Suprapubic skin (tissue), 4 donors: ENCODE measurements at places on chromosomes 4 and X.
A peak's percentile ranks its signal among the peaks of the same experiment; 100 is the strongest.

DNA sequence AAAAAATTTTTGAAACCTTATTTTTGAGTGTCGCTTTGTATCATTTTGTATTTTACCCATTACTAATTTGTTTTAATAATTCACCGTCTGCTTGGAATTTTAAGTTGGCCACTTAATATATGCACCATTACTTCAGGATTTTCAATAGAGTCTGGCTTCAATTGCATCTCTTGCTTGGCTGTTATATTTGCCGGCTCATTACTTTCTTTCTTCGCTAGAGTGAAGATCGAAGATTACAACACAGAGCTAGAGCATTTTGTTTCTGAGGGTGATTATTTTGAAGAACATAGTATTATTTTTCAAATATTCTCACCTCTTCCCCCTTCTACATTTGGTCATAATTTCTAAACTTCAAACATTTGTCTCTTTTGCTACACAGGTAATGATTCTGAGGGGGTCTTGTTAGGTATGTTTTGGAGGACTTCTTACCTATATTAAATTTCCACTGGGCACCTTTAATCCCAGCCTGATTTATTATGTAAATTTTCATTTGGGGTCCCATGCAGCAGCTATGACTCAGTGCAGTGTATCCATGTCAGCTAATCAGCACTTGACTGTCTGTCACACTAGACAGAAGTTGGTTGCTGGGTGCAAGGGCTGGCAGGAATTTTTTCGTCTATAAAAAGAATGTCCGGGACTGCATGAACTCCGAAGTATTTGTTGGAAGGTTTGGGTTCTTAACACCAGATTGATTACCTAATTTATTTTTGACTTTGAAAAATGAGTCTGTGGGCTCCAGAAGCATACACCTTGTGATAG is 18.6 kb downstream of the TBC1D1 start:
- DNase-seq, result no peak

DNA sequence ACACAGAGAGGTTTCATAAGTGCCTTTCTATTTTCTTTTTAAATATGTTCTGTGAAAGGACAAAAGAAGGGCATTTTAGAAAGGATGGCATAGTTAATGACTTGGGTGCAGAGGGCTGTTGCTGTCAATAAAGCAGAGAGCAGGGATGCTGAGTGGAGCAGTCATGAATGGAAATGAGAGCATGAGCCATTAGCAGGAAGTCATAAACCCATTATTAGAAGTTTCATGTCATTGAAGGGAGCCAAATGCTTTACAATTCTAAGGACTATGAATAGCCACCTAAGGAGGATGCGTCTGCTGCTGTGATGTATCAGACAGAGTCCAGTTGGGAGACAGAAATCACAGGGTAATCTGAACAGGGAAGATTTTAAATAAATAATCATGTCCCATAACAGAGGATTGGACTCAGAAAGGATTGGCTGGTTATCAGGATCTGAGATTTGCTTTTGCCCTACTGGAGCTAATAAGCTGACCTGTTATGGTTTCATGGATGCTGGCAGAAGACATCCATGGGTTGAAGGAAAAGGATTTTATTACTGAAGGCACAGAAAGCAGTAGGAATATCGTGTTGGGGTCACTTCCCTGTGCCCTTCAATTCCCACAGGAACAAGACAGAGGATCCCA is 47.5 kb upstream of the WDR19 start:
- no peak for DNase-seq

DNA sequence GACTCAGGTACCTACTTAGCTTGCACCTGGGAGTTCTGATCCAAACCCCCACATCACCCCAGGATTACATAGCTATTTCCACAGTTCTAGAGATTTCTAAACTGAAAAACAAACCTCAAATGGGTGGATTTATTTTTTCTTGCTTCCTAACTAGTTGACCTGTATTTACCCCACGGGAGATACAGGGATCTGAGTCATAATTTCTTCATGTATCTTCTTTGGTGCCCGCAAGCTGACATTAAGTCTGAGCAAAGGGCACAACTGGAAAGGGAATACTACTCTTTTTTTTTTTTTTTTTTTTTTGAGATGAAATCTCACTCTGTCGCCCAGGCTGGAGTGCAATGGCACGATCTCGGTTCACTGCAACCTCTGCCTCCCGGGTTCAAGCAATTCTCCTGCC is 10.0 kb upstream of the ELOVL6 start:
- DNase-seq, result no peak

- no peak for DNase-seq
Measured at GRCh38 chr4:107423677-107424405, 296.2 kb downstream of the PAPSS1 start.

DNA sequence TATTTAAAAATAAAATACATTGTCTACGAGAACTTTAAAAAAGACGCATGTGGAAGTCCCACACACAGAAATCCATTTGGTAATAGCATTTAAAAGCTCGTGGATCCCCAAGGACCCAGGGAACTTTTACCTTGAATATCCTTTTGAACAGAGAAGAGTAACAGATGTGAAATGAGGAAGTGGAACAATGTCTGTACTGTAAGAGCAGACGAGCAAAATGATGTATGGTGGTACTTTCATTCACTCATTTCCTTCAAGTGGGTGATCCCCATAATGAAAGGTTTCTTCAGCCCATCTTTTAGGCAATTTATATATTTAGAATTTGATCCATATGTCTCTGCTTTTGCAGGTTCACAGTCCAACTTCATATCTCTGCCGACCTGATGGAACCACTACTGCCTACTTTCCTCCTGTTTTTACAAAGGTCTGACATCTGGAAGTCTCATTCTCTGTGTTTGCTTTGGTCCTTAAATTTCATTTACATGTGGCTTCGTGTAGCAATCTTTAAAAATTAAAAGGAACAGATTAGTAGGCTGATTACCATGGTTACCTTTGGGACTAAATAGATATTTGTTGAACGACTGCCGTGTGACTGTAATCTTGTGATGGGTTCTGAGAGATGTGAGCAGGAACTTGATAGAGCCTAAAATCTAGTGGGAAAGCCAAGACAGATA is 188.4 kb downstream of the PALLD start:
- no peak for DNase-seq

GRCh38 chr4:173522160-173522950 is 7.7 kb downstream of the HAND2 start:
- DNase-seq, result peak; percentile 92

- no peak for DNase-seq
Measured at GRCh38 chrX:94524867-94525266, 850.9 kb downstream of the FAM133A start.

DNA sequence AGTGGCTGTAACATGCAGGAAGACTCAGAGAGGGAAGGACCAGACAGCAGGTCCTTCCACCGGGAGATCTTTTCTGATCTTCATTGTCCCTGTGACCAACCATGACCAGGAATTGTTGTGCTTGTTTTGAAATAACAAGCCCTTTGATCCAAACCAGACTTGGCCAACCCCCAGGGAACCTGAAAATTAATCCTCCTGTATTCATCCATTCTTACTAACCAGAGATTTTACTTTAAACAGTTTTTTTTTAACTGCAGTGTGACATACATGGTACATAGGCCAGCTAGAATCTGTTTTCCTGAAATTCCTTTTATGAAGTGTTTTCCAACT is 4.0 kb downstream of the WFS1 start:
- DNase-seq, result no peak

DNA sequence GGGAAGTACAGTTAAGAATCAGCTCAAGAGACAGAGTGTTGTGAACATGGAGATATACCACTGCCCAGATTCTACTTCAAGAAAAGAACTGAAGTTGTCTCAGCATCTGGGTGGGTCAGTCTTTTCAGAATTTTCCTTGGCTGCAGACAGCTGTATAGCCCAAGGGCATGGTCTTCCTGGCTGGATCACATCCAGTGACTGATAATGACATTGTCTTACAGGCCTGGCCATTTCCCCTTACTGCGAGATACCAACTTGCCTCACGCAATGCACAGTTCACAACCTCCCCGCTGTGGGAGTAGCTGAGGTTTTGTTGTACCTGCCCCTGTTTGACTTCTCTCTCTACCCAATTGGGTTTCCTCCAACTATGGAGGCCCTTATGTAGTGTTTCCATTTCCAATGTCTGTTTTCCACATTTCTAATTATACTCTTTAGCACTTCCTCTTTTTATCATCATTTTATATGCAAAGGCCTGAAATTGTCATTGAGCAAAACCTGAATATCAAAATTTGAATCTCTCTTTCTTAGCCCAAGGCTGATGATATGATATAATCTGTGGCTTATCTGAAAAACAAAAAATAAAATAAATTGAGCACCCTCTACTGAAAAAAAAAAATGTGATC is 209.1 kb downstream of the NAF1 start:
- DNase-seq, result no peak

DNA sequence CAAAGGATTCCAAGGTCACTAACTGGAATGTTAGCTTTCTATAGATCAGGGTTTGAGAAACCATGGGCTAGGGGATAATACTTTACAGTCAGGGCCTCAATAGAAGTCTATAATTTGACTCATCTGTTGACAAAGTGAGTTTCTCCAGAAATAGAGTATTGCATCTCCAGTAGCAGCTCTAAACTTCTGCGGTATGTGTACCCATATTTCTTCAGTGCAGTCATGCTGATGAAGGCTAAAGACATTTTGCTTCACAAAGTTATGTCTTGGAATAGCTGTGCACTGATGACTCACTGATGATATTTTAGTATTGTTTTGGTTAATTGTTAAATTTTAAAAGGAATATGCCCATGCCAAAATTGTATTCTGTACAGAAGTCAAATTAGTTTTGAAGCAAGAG is 464.9 kb upstream of the AMOT start:
- no peak for DNase-seq

DNA sequence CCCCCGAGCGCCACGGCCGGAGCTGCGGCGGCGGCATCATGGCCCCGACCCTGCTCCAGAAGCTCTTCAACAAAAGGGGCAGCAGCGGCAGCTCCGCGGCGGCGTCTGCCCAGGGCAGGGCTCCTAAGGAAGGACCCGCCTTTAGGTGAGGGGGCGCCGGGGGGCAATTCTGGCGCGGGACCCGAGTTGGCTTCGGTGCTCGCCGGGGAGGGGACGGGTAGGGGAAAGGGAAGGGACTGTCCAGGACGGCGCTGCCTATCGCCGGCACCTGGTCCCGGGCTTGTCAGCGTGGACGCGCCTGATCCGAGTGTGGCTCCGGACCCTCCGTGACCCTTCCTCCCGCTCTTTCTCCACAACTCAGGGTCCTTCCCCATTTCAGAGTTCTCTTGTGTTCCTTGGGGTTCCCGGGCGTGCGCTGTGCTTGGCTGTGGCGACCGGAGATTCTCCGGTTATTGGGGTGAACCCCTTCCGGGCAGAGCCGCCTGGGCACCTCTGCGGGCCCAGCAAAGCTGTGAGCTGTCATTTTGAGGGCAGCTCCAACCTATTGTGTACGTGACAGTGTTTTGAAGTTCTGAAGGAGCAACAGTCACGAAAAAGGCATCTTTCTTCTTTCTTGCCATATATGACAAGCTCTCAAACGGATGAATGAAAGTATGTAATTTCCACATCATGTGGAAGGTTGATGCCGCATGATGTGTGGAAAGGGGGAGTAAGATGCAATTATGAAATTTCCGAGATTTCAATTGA is 522 bp downstream of the FNIP2 start:
- peak; percentile 75 for DNase-seq

GRCh38 chrX:10636337-10636736 is 16.0 kb upstream of the MID1 start:
- no peak for DNase-seq

DNA sequence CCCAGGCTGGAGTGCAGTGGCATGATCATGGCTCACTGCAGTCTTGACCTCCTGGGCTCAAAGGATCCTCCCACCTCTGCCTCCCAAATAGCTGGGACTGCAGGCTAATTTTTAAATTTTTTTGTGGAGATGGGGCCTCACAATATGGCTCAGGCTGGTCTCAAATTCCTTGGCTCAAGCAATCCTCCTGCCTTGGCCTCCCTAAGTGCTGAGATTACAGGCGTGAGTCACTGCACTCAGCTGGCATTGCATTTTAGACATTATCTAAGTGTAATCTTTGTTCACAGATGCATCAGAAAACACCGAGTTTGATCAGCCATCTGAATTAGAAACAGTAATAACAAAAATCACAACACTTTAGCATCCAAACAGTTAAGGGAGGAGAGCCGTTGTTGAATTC is 53.4 kb upstream of the CBR4 start:
- DNase-seq, result no peak

DNA sequence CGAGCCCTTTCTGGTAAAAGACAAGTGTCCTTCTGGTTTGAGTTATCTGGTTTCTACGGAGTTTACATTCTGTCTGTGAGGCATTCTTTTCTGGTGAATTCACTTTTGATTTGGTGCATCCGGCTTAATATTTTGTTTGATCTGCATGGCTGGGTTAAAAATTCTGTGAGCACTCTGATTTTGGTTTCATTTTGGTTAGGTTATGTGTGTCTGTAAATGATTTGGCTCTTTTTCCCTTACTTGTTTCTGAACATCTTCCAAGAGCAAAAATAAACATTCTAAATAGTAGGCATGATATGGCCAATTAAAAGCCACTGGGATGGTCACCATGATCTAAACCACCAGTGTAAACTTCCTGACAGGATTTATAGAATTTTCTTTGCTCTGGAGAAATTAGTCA is 85.7 kb upstream of the PTPN13 start:
- no peak for DNase-seq

GRCh38 chr4:146095091-146095690 is 80.3 kb upstream of the LSM6 start:
- DNase-seq, result no peak

GRCh38 chr4:48570646-48571220 is 80.7 kb downstream of the ZAR1 start:
- DNase-seq, result no peak

DNA sequence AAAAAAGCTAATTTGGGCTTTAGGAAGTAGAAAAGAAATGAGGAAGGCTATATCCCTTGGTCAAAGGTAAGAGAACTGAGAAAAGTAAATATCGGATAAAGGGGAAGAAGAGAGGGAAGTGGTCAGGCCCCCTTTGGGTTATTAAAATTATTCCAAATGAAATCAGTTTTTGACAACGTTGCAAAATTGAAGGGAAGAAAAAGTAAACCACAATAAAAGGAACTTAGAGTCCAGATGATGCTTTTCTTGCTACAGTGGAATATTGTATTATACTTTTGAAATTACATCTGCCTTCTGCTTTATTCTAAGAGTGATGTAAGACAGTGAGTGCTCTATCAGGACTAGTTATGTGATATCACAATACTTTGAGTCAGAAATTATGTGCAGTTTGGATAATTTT is 59.4 kb upstream of the RBPJ start:
- no peak for DNase-seq

- DNase-seq, result no peak
Measured at GRCh38 chrX:2145692-2146367, 354.9 kb downstream of the DHRSX start.

- DNase-seq, result no peak
Measured at GRCh38 chr4:81432825-81433224, 38.9 kb downstream of the RASGEF1B start.

GRCh38 chrX:7083468-7084396 is 63.8 kb upstream of the STS start:
- no peak for DNase-seq

DNA sequence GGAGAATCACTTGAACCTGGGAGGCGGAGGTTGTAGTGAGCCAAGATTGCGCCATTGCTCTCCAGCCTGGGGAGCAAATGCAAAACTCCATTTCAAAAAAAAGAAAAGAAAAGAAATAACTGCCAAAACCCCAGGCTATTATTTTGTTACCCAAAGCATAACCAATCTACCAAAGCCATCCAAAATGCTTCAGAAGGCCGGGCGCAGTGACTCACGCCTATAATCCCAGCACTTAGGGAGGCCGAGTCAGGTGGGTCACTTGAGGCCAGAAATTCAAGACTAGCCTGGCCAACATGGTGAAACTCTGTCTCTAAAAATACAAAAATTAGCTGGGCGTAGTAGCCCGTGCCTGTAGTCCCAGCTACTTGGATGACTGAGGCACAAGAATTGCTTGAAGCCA is 49.8 kb downstream of the SMIM31 start:
- no peak for DNase-seq
